Psoas muscle (tissue), 8 donors: ENCODE measurements at places on chromosomes 1 and 21.

GRCh38 chr21:43731891-43732711 is 13.2 kb downstream of the PDXK start:
- no peak overlapping the region for H3K27ac ChIP-seq
- H3K36me3 ChIP-seq, result peaks cover 6% of the 10 kb centered on the region
- no peak overlapping the region for H3K4me3 ChIP-seq
- H3K4me1 ChIP-seq, result peaks cover 37% of the 10 kb centered on the region

DNA sequence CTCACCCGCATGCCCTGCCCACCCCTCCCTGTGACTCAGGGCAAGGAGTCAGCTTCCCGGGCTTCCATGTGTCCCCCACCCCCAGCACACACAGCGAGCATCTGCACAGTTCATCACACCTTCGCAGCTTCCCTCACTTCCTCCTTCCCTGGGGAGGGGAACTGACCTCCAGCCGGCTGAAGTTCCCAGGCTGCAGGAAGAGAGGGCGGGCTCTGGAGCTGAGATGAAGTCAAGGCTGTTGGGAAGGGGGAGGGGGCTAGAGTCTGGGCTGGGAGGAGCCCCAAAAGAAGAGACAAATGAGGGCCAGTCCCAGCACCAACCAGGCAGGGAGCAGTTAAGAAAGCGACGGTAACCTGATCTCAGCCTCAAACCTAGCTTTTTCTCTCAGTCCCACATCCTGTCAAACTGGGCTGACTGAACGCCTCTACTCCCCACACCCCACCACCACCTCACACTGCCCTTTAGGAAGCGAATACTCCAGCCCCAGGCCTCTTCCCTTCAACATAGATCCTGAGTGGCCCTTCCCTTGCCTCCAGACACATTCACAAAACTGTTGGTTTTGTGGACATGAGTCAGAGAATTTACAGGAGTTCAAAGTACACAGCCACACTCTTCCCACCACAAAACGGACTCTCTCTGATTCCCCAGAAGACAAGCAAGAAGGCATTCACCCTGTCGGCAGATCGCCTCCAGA is 1.8 kb downstream of the RHOC start:
- H3K36me3 ChIP-seq, result no peaks in the 10 kb centered on the region
- peaks cover 42% of the 10 kb centered on the region for H3K4me1 ChIP-seq
- H3K27me3 ChIP-seq, result no peaks in the 10 kb centered on the region

DNA sequence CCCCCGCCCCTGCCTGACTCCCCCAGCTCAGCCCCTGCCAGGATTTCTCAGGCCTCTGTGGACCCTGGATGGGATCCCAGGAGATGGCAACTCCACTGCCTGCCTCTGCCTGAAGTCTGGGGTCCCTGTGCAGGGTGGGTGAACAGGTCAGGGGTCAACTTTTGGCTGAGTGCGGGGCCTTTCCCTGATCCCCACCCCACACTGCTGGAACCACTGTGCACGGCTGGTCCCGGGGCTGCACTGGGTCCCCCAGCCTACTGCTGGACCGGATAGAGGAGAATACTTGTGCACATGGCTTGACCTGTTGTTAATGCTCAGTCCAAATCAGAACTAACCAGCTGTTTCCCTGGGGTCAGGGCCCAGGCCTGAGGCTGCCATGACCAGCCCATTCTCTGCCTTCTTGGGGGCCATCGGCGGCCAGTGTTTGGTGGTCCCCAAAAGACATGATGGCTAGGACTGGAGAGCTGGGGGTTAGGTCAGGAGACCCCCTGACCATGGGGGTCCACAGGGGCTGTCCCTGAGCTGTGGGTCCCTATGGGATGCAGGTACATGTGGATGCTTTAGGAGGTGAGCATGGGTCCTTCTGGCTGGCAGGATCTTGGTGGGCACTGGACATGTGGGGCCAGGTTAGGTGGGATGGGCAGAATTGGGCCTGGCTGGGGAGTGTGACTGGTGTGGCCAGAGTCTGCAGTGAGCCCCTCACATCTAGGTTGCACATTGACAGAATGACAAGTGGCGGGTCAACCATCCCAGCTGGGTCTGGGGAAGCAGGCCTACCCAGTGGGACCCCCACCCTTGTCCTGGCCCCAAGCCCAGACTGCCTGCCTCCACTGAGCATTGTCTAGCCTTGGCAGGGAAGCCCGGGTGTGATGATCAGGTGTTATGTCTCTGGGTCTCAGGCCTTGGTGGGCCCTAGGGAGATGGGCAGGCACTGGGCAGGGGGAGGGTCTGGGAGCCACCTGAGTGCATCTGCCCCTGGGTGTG is 19.0 kb upstream of the ZNF678 start:
- H3K27me3 ChIP-seq, result no peaks in the 10 kb centered on the region
- H3K4me1 ChIP-seq, result peaks cover 8% of the 10 kb centered on the region
- H3K36me3 ChIP-seq, result no peaks in the 10 kb centered on the region
- no peak overlapping the region for H3K27ac ChIP-seq

DNA sequence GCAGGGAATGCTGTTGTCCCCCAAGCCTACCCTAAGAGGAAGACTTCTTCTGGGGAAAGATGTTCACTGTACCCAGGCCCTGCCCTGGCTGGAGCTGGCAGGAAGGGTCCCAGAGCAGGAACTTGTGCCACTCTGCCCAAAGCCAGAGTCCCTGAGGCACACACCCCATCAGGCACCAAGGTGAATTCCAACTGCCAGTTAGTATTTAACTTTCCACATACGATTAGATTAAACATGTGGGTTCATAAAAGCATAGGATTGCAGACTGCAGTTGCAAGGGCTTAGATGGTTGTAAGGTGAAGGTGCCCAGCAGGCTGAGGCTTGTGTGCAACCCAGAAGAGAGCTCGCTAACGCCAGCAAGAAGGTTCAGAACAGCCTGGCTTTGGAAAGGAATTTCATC is at the start of gene KCNE2:
TSS of gene KCNE2 (plus strand) at position 274 of the 400 bp plus-strand sequence. CDS start 6,473 bp downstream, outside the sequence.
- H3K36me3 ChIP-seq, result no peaks in the 10 kb centered on the region
- H3K4me1 ChIP-seq, result peaks cover 2% of the 10 kb centered on the region
- H3K27me3 ChIP-seq, result no peaks in the 10 kb centered on the region
- no peak for DNase-seq
- no peak within 1 kb of the TSS for H3K4me3 ChIP-seq
- no peak within 1 kb of the TSS for H3K27ac ChIP-seq

- no peak for DNase-seq
- H3K27me3 ChIP-seq, result no peaks in the 10 kb centered on the region
- no peak overlapping the region for H3K27ac ChIP-seq
- H3K36me3 ChIP-seq, result no peaks in the 10 kb centered on the region
- H3K4me3 ChIP-seq, result no peak overlapping the region
- no peaks in the 10 kb centered on the region for H3K4me1 ChIP-seq
These were observed 24.1 kb upstream of the DSCAM start for GRCh38 chr21:40871099-40871498.

DNA sequence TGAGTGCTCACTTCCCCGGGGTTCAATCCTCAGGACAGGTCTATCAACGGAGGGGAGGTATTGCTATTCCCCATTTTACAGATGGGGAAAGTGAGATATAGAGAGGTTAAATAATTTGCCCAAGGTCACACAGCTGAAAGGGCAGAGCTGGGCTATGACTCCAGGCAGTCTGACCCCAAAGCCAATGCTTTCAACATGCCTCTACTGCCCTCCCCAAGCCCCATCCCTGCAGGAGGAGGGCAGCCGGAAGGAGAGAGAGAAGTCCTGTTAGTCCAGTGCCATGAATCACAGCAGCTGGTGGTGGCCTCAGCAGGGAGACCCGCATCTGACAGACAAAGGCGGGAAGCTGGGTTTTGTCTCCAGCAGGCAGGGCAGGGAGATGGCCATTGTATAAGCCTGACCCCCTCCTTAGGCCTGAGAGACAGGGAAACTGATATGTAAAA is 20.0 kb upstream of the CLIC4 start:
- peaks cover 2% of the 10 kb centered on the region for H3K27me3 ChIP-seq
- peaks cover 9% of the 10 kb centered on the region for H3K4me1 ChIP-seq
- no peak overlapping the region for H3K4me3 ChIP-seq
- no peaks in the 10 kb centered on the region for H3K36me3 ChIP-seq
- H3K27ac ChIP-seq, result no peak overlapping the region

DNA sequence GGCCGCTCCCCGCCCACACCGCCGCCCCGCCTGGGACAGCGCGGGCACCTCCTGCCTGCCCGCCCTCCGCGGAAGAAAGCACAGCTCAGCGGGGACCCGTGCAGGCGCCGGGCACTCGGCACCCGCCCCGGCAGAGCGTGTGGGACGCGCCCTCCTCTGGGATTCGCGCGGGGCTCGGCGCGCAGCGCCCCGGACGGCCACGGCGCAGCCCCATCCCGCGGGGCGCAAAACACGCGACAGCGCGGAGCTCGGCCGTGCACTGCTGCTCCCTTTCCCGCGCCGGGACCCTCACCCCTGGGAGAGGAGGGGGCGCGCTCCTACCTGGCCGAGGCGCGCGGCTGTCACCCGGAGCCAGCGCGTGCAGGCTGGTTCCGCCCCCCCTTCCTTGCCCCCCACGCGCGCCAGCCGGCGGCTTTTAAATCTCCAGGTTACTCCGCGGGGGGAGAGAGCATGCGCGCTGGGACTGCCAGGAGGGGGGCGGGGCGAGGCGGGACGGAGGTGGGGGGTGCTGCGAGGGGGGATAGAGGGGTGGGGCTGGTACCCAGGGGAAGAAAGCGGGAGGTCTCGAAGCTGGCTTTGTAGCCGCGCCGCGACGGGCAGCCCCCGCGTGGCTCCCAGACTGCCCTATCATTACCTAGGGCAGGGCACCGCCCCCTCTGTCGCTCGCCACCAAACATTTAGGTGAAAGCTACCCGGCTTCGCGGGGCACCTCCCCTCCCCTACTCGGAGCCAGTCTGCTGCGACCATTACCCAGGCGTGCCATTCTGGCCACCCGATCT is at the start of gene SLC45A3:
TSS of gene SLC45A3 (minus strand) at position 437 of the 779 bp plus-strand sequence. CDS start 15,853 bp downstream, outside the sequence.
- peaks cover 4% of the 10 kb centered on the region for H3K4me1 ChIP-seq
- no peaks in the 10 kb centered on the region for H3K27me3 ChIP-seq
- H3K36me3 ChIP-seq, result no peaks in the 10 kb centered on the region
- H3K27ac ChIP-seq, result no peak within 1 kb of the TSS

DNA sequence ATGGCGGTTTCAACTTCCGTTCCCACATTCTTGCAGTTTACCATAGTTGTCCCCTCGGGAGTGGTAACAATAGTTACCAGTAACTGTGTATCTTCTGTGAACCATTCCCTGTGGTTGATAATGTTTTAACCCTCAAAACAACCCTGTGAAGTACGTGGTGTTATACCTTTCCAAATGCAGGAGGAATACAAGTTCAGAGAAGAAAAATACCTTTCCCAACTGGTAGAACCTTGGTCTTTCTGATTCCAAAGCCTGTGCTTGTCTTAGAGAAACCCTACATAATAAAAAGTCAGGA is 789 bp downstream of the BTF3L4 start:
- H3K27me3 ChIP-seq, result no peaks in the 10 kb centered on the region
- peak overlapping the region; percentile 100 for H3K4me3 ChIP-seq
- no peak for DNase-seq
- peaks cover 38% of the 10 kb centered on the region for H3K4me1 ChIP-seq

GRCh38 chr1:219472596-219472995 is 140.3 kb downstream of the ZC3H11B start:
- H3K36me3 ChIP-seq, result no peaks in the 10 kb centered on the region
- no peak for DNase-seq

DNA sequence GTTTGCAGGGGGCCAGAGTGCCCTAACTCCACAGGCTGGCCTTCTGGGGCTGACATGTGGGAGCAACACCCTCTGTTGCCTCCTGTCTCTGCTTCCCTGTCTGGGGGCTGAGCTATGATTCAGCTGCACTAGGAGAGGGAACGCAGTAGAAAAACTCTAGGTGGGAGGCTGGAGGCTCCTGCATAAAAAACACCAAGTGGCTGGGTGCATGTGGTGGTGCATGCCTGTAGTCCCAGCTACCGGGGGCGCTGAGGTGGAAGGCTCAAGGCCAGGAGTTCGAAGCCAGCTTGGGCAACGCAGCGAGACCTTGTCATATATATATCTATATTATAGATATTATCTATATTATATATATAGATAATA is 5.6 kb downstream of the KIF17 start:
- no peak overlapping the region for H3K4me3 ChIP-seq
- H3K36me3 ChIP-seq, result no peaks in the 10 kb centered on the region
- no peak for DNase-seq
- H3K27me3 ChIP-seq, result peaks cover 3% of the 10 kb centered on the region
- H3K4me1 ChIP-seq, result no peaks in the 10 kb centered on the region

DNA sequence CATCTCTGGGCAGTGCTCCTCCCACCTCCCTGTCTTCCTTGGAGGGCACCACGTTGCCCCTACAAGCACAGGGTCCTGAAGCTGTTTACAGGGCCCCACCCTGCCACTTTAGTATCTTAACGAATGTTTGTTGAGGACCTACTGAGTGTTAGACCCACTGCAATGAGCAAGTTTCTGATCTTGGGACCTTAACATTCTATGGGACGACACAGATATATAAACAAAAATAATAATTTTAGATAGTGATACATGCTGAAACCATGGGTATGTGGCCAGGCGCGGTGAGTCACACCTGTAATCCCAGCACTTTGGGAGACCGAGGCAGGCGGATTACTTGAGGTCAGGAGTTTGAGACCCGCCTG is 10.1 kb downstream of the ENTREP3 start:
- H3K36me3 ChIP-seq, result peaks cover 23% of the 10 kb centered on the region
- DNase-seq, result no peak
- peak overlapping the region; percentile 91 for H3K27ac ChIP-seq
- no peaks in the 10 kb centered on the region for H3K27me3 ChIP-seq
- peak overlapping the region; percentile 69 for H3K4me3 ChIP-seq

- no peak for DNase-seq
- H3K27me3 ChIP-seq, result no peaks in the 10 kb centered on the region
- H3K36me3 ChIP-seq, result no peaks in the 10 kb centered on the region
- H3K4me1 ChIP-seq, result peaks cover 11% of the 10 kb centered on the region
These were observed 87.0 kb upstream of the WARS2 start for GRCh38 chr1:119227456-119227855.

GRCh38 chr1:157551694-157552693 is at the start of gene FCRL5:
Gene FCRL5, minus strand, starts transcription at chr1:157552515. Its CDS starts 153 bp downstream, at chr1:157552362.
- no peaks in the 10 kb centered on the region for H3K36me3 ChIP-seq
- no peaks in the 10 kb centered on the region for H3K4me1 ChIP-seq
- no peak within 1 kb of the TSS for H3K27ac ChIP-seq
- no peak within 1 kb of the TSS for H3K4me3 ChIP-seq
- no peak for DNase-seq

GRCh38 chr1:100597061-100597741 is 59.3 kb downstream of the GPR88 start:
- no peak overlapping the region for H3K4me3 ChIP-seq
- H3K4me1 ChIP-seq, result no peaks in the 10 kb centered on the region
- no peak for DNase-seq
- H3K27me3 ChIP-seq, result no peaks in the 10 kb centered on the region
- no peak overlapping the region for H3K27ac ChIP-seq

DNA sequence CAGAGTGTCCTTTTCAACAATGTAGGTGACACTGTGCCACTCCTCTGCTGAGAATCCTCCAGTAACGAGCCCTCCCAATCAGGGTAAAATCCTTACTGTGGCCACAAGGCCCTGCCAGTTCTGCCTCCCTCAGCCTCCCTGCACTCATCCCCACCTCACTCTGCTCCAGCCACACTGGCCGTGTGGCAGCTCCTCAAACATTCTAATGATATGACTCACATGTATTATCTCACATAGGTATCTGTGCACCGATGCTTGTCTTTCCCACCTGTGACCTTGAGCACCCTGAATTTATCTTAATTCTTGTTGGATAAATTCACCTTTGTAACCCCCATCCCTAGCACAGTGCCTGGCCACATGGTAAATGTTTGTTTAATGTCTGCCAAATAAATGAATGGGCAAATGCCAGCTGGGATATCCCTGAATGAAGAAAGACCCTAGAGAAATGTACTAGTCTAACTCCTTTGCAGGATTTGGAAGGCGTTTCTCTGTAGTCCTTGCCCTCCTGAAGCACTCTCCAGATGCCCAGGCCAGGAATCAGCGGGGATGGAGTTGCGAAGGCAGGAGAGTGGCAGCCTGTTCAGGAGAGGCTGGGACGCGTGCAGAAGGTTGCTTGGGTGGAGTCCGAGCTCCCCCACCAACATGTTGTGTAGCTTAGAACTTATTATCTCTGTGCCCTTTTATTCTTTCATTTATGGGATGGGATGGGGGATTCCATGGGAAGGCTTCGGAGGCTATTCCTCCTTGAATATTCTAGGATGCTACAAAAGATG is 106.0 kb downstream of the TMEM53 start:
- no peak for DNase-seq
- no peaks in the 10 kb centered on the region for H3K36me3 ChIP-seq
- no peak overlapping the region for H3K27ac ChIP-seq
- H3K27me3 ChIP-seq, result no peaks in the 10 kb centered on the region
- no peaks in the 10 kb centered on the region for H3K4me1 ChIP-seq
- H3K4me3 ChIP-seq, result no peak overlapping the region
